Activated naive CD4-positive, alpha-beta T cell treated with anti-CD3 and anti-CD28 coated beads, Interleukin-2, amount 50 U/mL, for 72 hours (primary cell): ENCODE measurements at places on chromosomes 11 and 22. TPM values are rescaled to one million over a fixed set of nuclear protein-coding genes. Genes with fewer than 3 reads are reported as not detected.

The SHISAL1 gene
- not detected for total RNA-seq

The FOSL1 gene
- total RNA-seq = 7.4 TPM

The C2CD2L gene
- 43.2 TPM for total RNA-seq

The OR51I1 gene
- not detected for total RNA-seq

The TMPRSS5 gene
- 0.89 TPM for total RNA-seq

The AGBL2 gene
- 4.3 TPM for total RNA-seq
